Neural crest cell (in vitro differentiated cells): ENCODE measurements at places on chromosomes 7 and 10.

- DNase-seq = no peak
These were observed 79.6 kb downstream of the NHLRC2 start for GRCh38 chr10:113933894-113934532.

- no peak for DNase-seq
These were observed 72.7 kb downstream of the TCERG1L start for GRCh38 chr10:131238669-131239280.

GRCh38 chr10:116880716-116881482 lies 31.6 kb downstream of the ENO4 start:
- no peak for DNase-seq

DNA sequence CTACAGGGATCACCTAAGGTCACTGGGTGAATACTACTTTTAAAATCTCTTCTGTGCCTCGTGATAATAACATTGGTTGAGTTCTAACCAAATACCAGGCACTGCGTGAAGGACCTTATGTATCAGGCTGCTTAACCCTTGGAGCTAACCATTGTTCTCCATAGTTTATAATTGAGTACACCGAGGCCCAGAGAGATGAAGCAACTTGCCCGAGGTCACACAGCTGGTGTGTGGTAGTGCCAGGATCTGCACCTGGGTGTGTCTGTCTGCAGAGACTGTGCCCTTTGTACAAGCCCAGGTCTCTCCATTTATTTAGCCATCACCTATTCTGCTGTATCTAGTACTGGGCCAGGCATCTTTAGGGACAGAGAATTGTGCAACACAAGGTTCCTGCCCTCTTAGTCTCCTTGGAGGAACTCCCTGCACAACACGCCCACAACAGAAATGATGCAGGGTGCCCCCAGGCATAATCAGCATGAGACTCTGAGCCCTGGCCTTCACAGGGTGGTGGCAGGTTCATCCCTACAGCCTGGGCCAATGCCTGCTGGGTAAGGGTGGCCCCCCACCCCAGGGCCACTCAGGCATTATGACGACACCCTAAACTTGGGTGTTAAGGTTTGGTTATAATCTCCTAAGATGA lies 31.5 kb downstream of the UNC5B start:
- DNase-seq = no peak

- DNase-seq = no peak
These were observed 4.1 kb downstream of the HOXA9 start for GRCh38 chr7:27161214-27161720.

DNA sequence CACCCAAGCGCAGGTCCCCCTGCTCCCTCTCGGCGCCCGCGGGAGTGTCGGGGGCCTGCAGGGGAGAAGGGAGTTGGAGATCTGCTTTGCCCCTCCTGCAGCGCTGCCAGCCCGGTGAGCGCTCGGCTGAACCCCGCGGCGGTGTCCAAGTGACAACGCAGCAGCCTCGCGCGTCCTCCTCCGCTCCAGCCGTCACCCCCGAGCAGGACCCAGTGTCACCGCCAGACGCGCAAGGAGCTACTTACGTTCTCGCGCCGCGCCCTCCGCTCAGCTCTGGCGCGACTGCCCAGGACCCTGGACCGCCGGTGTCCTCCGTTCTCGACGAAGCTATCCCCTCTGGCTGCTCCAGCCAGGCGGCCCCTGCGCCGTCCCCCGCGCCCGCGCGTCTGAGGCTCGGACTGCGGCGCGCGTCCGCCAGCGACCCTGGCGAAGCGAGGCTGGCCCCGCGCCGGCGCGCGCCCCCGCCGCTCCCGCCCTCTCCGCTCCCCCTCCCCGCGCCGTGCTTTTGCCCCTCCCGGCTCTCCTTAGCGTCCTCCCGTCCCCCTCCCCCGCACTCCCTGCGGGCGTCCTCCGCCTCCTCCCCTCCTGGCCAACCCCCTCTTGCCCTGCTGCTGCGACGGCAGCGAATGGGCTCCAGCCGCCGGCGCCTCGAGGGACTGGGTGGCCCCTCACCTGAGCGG lies at the start of gene NRCAM:
TSS of gene NRCAM (minus strand) at position 439 of the 680 bp plus-strand sequence. CDS start 216,372 bp downstream, outside the sequence.
- peak; percentile 77 for DNase-seq

DNA sequence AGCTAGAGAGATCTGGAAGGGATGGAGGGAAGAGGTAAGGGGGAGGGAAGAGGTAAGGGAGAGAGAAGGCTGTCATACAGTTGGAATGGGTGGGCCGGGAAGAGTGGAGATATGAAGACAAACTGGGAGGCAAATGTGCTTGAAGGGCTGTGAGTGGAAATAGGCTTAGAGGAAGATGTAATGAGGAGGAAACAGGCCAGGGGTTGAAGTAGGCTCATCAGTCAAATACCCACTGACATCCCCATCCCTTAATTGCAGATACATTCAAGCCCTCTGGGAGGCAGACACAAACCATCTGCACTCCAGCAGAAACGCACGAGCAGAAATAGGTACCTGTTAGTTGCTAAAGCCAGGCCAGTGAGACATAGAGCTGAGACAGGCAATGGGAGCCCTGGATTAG lies 2.1 kb downstream of the SYNPO2L start:
- no peak for DNase-seq

GRCh38 chr10:58784361-58784760 lies 271.7 kb downstream of the BICC1 start:
- DNase-seq = no peak

DNA sequence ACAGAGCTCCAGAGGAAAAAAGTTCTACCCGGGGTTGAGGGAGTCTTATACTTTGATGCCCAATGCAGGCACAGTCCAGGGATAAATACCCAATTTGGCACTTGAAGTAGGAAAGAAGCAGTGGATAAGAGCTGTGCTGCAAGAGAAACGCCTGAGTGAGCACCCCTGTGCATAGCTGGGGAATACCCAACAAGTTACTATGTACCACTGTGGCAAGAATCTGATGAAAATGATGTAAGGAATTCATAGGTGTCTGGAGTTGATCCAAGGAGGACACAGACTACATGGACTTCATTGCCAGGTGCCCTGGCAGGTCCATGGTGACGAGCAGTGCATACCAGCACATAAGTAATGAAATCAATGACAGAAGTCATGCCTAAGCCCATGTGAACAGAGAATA lies 183.7 kb upstream of the FEZF1 start:
- no peak for DNase-seq
